Cortex of kidney (tissue), 1 donor: ENCODE measurements at places on chromosomes 11 and 22.

- no peak for DNase-seq
Measured at GRCh38 chr11:69909561-69910518, 90.6 kb upstream of the FGF3 start.

DNA sequence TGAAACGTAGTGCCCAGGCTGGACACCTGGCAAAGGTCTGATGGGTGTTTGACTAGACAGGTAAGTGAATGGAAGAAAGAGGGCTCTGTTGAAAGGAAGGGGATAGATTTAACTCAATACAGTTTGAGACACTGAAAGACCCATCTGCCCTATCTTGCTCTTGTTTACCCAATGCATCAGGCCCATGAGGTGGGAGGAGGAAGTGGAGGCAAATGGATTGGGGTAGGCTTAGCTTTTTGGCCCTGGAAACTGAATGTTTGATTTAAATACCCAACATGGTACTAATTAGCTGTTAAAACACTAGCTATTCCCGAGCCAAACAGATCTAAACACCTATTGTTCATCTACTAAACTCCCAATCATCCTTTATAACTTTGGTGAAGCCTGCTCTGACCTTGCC is 3.5 kb upstream of the UVRAG start:
- no peak for DNase-seq

DNA sequence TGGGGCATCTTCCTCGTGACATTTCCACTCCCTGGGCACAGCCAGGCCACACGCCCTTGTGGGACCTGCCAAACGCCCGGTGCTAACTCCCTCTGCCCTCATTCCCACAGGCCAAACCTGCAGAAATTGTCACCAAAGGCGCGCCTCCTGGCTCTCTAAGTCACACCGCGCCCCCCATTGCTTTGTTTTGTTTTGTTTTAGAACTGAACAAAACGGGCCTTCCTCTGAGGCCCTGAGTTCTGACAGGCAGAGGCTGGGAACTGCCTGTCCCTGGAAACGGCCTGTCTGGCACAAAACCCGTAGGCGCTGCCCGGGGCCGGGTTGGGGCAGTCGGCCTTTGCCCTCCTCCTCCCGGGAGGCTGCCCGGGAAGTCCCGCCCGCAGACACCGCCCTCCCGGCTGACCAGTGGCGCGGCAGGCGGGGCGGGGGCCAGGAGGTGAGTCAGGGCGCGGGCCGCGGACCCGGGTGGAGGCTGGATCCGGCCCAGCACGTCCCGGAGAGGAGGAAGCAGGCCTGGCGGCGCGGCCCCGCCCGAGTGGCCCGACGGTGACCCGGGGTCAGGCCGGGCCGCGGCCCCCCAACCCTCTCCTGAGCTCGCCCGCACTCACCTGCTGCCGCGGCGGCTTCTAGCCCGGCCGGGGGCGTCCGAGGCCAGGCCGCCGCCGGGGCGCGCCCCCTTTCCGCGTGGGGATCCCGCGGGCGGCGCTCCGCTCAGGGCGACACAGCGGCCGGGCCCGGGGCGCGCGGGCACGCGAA is 465 bp downstream of the SUN2 start:
- DNase-seq = peak; percentile 55

DNA sequence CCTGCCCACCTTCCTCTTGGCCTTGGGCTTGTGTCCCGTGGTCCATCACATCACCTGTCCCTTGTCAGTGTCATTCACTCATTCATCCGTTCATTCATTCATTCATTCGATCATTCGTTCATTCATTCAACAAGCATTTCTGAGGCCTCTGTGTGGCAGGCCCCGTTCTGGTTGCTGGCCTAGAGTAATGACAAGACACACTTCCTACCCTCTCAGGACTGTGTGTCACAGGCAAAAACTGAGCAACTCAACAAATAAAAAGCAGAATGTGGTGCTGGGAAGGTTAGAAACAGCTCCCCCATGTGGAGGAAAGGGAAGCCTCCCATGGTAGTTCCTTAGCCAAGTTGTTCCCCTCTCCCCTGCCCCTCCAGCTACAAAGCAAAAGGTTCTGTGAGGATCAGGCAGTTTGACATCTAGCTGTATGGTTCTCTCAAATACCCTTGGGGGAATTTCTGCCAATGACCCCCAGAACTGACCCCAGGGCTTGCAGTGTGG is 1.6 kb upstream of the OMP start:
- DNase-seq = no peak

DNA sequence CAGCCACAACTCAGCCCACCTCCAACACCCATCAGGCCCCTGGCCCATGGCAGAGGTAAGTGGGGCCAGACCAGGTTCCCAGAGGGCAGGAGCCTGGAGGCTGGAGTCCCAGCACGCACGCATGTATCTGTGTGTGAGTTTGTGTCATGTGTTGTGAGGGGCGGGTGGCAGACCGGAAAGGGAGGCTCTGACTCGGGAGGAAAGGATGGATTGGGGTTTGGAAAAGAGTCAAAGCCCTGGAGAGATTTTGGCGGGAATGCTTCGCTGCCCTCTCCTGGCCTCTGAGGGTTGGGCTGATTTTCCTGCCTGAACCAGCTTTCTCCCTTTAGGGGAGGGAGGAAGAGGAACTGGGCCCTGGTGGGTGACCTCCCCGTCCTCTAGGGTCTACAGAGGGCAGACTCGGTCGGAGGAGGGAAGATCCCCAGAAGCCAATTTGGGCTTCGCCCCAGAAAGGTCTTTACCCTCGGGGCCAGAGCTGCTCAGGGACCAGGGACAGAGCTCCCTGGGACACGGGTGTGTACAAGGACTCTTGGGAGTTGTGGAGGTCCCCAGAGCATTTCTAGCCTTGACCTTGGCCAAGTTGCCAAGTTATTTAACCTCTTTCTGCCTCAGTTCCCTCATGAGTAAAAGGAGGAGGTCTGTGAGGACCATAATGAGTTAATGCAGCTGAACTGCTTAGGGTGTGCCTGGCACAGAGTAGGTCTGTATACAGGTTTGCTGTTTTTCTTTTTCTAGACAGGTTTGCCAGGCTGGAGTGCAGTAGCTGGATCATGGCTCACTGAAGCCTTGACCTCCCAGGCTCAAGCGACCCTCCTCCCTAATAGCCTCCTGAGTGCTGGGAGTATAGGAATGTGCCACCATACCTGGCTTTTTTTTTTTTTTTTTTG is 6.9 kb downstream of the C11orf68 start:
- DNase-seq = no peak

DNA sequence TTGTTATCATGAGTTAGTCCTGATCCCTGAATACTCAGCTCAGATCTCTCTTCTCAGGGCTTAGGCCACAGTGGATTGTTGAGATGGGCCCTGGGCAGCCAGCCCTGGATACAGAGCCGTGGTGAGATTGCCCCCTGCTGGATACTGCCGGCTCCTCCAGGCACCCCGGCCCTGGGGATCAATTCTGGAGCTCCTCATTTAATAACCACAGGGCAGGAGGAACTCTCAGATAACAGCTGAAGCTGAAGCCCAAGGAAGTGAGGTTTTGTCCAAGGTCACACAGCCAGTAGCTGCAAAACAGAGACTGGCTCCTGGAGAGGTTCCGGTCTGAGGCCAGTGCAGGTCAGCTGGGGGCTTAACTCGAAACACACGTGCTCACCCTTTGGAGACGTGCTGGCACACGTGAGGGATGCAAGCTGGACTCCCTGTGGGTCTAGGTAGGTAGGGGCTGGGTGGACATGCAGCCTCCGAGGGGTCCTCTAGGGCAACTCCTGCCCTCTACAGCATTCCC is 16.0 kb downstream of the USH1C start:
- DNase-seq = no peak

GRCh38 chr11:98069861-98070260 is 950.9 kb upstream of the CNTN5 start:
- no peak for DNase-seq

DNA sequence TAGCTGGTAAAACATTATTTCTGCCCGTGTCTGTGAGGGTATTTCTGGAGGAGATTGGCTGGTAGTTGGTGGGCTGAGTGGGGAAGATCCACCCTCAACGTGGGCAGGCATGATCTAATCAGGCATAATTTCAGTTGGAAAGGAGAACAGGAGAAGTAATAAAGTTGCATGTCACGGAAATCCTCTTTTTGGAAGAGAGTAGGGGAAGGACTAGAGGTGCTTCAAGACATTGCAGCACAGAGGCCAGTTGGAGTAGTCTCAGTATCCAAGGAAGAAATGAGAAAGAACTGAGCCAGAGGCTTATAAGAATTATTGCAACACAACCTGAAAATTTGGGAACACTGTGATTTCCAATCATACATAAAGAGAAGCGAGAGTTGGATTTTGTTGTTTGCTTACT is 1155.1 kb downstream of the FAM181B start:
- no peak for DNase-seq

DNA sequence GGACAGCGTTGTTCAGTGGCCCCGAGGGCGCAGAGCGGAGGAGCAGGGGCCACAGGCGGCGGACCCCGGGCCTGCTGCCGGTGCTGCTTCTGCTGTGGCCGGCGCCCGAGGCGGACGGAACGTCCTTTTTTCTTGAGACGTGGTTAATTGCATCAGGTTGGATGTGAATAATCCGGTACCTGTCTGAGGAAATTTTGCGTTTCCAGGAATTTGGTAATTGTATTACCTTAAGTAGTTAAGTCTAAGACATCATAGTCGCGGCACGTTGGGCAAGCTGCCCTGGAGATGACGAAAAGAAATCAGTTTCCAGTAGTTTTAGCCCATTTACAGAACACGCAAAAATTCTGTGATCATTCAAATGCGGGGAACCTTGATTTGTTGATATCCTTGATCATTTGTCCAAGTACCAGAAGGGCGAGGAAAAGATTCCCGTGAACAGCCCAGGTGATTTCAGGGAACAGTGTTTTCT is 789 bp downstream of the SPECC1L start:
- DNase-seq = no peak

DNA sequence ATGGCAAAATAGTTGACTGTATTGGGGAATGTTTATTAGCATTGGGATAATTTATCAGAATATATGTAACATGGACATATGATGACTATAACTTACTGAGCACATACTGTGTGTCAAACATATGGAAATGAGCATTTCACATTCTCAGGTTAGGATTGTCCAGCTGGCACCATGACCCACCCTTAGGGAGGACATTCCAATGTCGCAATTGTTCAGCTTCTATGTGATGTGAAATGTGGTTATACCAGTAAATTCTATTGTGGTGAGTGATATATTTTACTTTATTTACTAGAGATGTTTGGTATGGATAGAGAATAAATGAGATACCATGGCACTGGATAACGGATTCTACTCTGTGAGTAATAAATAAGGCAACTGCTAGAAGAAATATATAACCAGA is 50.4 kb downstream of the OR4A47 start:
- DNase-seq = no peak

- no peak for DNase-seq
Measured at GRCh38 chr22:20524004-20524481, 16.6 kb downstream of the MED15 start.

GRCh38 chr11:47955061-47955755 is 25.2 kb upstream of the PTPRJ start:
- no peak for DNase-seq

- no peak for DNase-seq
Measured at GRCh38 chr11:123000721-123001120, 19.1 kb upstream of the BSX start.

- no peak for DNase-seq
Measured at GRCh38 chr11:33179348-33179803, 18.1 kb upstream of the CSTF3 start.

DNA sequence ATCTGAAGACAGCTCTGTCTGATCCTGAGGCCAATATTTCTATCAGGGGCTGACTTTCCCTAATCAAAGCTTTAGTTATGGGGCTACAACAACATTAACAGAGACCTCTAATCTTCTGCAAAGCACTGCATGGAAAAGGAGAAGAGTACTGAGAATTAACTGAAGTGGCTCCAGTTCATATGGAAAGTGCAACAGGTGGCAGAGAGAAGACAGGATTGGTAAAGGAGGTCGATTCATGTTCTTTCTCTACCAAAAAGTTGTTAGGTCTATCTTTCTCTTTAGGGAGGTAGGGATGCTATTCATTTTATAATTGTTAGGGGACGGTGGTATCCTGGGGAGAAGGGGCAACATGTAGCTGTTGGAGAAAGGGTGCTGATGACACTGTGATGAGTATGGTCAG is 232.7 kb upstream of the NARS2 start:
- DNase-seq = no peak

DNA sequence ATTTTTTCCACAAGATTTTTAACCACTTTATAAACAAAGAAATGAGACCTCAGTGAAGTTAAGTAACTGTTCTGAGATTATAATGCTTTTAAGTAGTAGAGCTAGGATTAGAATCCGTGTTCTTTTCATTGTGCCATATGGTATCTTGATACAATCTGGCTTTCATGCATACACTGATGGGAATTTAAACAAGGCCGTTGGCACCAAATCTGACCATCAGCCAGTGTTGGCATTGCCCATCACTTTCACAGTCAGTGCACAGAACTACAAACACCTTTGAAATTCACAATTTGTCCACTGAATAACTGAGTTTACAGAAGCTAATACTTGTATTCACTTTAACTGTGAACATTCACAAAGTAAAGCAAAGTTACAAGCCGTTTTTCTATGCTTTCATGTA is 1228.0 kb downstream of the TBC1D22A start:
- DNase-seq = no peak

DNA sequence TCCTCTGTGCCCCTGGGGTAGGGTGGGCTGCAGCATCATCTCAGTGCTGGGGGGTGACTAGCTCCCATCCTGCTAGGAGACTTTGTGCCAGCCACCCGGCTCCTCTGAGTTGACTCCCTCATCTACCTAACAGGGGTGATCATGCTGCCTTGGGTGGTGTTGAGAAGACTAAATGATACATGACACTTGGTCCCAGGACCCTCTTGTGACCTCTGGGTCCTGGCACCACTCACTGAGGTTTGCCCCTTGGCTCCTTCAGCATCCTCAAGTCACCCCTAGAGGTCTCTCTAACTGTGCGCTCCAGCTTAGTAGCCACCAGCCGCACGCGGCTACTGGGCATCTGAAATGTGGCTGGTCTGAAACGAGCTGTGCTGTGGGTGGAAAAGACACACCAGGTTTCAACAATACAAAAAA is 72.1 kb downstream of the LRRC32 start:
- DNase-seq = no peak

- DNase-seq = no peak
Measured at GRCh38 chr11:2665526-2666400, 34.0 kb downstream of the KCNQ1OT1 start.

GRCh38 chr22:46914916-46915894 is 152.8 kb downstream of the TBC1D22A start:
- no peak for DNase-seq

GRCh38 chr11:112172362-112172994 is 2.8 kb upstream of the BCO2 start:
- DNase-seq = no peak

- no peak for DNase-seq
Measured at GRCh38 chr22:19036523-19037273, 85.5 kb downstream of the DGCR2 start.
